ENCODE measurements at places on chromosomes 4 and X.

DNA sequence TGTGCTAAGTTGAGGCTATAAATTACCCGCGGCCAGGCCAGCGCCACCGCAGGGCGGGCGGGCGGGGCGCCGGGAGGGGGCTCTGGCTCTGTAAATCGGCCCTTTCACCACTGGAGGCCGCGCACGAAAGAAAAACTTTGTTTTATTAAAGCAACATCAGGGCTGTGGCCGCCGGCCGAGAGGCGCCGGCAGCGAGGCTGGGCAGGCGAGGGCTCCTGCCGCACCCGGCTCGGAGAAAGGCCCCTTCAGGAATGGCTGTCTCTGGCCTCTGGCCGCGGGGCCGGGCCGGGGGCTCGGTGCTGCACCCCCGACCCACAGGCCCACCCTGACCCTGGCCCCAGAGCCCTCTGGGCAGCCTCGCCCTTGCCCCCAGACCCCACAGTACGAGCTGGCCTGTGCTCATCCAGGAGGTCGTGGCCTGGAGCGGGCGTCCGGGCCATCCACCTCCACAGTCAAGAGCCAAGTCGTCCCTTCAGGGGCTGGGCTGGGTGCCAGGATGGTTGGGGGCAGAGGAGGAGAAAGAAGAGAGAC is 29.5 kb upstream of the FGFR3 start:
- peak; percentile 53 for DNase-seq

GRCh38 chrX:129800186-129800585 is 20.4 kb downstream of the SASH3 start:
- DNase-seq = no peak

DNA sequence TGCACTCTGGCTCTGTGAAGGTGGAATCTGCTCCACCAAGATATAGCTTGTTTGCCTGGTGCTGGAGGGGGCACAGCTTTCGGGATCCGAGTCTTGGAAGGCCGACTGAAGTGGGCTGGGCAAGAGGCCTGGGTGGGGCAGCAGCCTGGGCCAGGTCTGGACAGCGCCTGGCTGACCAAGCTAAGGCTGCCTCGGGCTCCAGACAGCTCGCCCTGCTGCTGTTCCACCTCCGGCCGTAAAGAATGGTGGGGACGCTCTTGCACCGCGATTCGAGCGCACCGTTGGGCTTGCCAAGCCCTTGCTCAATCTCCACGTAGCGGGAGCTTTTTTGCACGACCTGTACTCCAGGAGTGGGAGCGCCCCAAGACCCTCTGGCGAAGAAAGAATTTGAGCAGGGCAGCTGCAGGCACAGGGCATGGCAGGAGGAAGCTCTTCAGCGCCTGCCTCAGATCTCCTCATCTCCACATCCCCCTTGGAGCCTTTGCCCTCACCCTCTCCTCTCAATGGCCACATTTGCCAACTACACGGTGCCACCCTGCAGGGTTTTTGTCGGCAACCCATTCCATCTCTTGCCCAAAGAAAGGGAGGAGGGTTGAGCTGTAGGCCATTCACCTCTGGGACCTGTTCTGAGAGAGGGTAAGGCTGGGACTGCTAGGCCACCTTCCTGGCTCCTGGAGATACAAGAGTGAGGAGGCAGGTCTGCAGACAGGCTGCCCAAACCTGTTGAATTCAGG is 18.9 kb downstream of the CNGA2 start:
- DNase-seq = peak; percentile 24

DNA sequence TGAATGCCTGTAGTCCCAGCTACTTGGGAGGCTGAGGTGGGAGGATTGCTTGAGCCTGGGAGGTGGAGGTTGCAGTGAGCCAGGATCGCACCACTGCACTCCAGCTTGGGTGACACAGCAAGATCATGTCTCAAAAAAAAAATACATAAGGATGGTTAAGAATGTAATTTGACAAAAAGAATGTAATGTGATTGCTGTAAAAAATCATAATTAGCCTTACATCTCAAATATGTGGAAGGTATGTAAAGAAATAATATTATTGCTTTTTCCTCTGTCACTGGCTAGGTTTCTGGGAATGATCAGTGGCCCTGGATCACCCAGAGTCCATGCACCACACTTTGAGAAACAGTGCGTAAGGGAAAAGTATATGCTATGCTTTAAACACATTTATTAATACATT is 106.1 kb upstream of the C1GALT1C1 start:
- DNase-seq = no peak

- DNase-seq = peak; percentile 86
Measured at GRCh38 chrX:153900831-153901752, 3.4 kb upstream of the AVPR2 start.

GRCh38 chr4:182978152-182978827 is 61.1 kb upstream of the DCTD start:
- no peak for DNase-seq

DNA sequence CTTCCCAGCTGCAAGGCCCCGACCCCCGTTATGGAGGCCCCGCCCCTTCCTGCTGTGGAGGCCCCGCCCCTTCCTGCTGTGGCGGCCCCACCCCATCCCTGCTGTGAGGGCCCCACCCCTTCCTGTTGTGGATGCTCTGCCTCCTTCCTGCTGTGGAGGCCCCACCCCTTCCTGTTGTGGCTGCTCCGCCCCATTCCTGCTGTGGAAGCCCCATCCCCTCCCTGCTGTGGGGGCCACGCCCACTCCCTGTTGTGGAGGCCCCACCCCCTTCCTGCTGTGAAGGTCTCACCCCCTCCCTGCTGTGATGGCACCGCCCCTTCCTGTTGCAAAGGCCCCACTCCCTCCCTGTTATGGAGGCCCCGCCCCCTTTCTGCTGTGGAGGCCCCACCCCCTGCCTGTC is 104.9 kb upstream of the PSAPL1 start:
- peak; percentile 71 for DNase-seq

GRCh38 chr4:186845137-186845842 is 121.6 kb upstream of the FAT1 start:
- DNase-seq = peak; percentile 91

DNA sequence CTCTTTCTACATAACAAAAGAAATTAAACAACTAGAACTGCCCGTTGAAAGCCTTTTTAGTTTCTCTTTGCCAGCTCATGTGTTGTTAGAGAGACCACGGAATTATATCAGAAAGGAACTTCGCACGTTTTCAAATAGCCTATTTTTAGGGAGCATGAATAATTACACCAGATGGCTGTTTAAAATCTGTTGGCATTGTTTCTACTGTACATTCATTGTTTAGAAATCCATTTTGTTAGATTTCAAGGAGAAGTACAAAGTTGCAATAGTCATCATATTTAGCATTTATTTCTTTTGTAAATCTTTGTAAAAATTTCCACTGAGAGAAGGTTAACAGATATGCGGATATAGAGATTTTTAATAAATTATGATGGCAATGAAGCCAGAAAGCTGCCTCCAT is 403.0 kb upstream of the HS3ST1 start:
- DNase-seq = no peak

DNA sequence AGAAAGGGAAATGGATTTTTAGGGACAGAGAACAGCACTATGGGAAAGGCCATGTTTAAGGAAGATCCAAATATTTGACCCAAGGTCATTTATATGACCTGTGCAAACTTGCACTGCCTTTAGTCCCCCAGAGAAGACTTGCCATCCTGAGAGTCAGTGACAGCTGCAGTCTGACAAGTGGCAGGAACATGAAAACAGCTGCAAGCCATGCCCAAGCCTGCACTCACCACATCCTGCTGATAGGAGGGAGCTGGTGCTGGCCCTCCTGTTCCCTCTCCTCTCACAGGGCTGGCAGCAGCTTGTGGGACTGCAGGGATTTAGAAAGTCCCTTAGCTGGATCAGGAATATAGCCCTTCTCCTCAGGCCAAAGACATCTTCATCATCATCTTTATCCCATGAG is 187.7 kb downstream of the RAP1GDS1 start:
- DNase-seq = peak; percentile 7

- DNase-seq = peak; percentile 64
Measured at GRCh38 chr4:74320559-74321118, 12.4 kb downstream of the EPGN start.

All from MV-4-11 (cell line).